Occipital lobe (tissue), 3 donors: ENCODE measurements at places on chromosomes 12 and 14.

GRCh38 chr12:65411171-65411570, 132.7 kb downstream of the MSRB3 start:
- no peak for DNase-seq

GRCh38 chr12:110174373-110174996, 50.3 kb downstream of the IFT81 start:
- no peak for DNase-seq

- DNase-seq, result no peak
Observed at GRCh38 chr12:105945880-105946279, 192.9 kb downstream of the NUAK1 start.

- DNase-seq, result no peak
Observed at GRCh38 chr14:35386673-35387125, 17.9 kb downstream of the NFKBIA start.

DNA sequence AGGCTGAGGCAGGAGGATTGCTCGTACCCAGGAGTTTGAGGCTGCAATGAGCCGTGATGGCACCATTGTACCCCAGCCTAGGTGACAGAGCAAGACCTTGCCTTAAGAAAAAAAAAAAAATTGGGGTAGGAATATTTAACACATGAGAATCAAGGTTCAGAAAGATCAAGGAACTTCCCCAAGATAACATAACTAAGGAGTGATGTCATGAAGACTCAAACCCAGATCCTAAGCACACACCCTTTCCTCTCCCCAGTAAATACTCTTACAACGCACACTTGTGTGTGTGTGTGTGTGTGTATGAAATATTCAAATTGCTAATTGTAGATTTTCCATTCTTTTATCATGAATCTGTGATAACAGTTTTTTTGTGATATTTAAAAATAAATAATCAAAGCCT, 90.6 kb upstream of the NUDT4 start:
- DNase-seq, result no peak

- DNase-seq, result no peak
Observed at GRCh38 chr12:132423820-132424645, 65.9 kb upstream of the FBRSL1 start.

DNA sequence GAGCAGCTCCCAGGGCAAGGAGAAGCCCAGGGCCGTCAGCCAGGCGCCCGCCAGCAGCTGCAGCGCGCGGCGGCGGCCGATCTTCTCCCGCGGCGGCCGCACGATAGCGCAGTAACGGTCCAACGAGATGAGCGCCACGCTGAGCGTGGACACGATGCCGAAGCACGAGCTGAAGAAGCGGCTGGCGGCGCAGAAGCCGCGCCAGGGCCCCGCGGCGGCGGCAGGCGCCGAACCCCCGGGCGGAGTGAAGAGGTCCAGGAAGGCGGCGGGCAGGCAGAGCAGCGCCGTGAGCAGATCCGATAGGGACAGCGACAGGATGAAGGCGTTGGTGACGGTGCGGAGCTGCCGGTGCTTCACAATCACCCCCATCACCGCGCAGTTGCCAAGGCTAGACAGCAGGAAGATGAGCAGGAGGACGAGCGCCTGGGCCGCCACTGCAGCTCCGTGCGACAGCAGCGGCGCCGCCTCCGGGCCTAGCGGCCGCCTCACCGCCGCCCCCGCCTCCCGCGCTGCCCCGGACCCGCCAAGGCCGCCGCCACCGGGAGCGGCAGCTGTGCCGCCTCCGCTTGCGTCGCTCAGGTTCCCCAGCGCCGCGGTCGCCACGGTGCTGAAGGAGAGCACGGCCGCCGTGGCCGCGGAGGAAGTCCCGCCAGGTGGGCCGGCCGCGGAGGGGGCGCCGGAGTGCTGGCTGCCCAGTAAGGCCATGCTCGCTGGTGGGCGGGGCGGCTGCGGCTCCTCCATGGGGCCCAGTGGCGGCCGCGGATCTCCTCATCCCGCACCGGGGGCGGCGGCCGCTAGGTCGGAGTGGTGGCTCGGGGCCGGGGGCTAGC, 479 bp downstream of the GPR135 start:
- peak; percentile 41 for DNase-seq

DNA sequence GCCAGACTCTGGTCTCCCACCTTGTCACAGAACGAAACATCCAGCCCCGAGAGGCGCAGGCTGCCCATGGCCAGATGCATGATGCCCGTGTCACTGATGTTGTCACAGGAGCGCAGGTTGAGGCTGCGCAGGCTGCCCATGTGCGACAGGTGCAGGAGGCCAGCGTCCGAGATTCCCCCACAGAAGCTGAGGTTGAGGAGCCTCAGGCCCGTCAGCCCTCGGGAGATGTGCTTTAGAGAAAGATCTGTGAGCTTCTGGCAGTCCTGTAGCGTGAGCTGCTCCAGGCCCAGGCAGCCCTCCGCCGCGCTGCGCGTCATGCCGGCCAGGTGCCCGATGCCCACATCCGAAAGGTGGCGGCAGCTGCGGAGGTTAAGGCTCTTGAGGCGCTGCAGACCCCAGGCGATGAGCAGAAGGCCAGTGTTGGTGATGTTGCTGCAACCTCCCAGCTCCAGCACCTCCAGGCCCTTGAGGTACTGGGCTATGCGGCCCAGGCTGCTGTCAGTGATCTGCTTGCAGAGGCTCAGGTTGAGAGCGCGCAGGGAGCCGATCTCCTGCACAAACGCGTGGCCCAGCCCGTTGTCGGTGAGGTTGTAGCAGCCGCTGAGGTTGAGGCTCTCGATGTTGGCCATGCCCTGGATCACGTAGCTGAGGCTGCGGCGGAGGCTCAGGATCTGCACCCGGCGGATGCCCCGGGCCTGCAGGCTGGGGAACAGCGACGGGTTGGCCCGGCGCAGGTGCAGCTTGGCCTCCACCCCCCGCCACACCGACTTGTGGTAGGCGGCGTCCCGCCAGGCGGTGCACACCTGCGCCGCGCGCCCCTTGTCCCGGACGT, 991 bp downstream of the FBXL14 start:
- DNase-seq, result peak; percentile 46

GRCh38 chr14:69635981-69636639, 24.7 kb downstream of the SUSD6 start:
- no peak for DNase-seq

GRCh38 chr12:7781274-7781673, 7.9 kb upstream of the NANOG start:
- no peak for DNase-seq

DNA sequence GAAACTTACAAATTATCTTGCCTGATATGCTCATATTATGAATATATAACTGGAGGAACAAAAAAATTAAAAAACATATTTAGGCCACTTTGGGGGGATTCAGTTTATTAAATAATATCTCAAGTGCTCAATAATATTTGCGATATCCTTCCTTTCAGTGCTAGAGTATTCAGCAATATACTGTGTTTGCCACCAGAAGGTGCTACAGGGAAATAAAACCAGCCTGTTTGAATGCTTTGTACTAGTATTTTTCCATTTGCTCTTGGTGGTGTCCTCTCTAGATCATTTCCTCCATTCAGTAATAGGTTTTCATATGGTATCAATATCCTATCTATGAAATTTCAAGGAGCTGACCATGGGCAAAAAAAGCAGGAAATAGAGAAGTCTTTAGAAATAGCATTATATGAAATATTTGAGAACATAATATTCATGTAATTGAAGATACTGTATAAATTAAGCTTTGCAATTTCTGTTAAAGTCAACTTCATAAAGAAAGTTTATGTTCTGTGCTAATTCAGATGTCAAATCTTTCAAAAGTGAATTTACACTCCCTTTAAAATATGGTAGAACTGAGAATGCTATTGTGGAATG, 106.2 kb upstream of the NAV3 start:
- DNase-seq, result no peak

DNA sequence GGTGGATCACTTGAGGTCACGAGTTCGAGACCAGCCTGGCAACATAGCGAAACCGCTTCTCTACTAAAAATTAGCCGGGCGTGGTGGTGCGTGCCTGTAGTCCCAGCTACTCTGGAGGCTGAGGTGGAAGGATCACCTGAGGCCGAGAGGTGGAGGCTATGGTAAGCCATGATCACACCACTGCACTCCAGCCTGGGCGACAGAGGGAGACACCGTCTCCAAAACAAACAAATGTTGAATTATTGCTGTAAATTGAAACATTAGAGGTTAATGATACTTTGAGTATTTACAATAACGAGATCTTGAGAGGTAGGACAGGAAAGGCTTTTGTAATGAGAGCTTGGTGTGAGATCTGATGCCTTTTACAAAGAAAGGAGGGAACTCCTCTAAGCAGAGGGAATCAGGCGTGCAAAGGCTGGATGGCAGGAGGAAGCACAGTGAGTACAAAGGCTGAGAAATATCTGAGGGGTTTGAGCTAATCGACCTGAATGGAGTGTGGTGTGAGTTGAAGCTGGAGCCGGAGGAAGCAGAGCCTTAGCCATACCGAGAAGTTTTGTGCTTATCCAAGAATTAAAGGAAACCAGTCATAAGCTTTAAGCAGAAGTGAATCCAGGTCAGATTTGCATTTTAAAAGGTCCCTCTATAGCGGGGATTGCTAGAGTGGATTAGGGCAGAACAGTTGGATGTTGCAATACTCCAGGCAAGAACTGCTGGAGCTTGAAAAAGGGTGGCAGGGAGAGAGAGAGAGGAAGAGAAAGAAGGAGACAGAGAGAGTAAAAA, 1.1 kb downstream of the RHNO1 start:
- no peak for DNase-seq

DNA sequence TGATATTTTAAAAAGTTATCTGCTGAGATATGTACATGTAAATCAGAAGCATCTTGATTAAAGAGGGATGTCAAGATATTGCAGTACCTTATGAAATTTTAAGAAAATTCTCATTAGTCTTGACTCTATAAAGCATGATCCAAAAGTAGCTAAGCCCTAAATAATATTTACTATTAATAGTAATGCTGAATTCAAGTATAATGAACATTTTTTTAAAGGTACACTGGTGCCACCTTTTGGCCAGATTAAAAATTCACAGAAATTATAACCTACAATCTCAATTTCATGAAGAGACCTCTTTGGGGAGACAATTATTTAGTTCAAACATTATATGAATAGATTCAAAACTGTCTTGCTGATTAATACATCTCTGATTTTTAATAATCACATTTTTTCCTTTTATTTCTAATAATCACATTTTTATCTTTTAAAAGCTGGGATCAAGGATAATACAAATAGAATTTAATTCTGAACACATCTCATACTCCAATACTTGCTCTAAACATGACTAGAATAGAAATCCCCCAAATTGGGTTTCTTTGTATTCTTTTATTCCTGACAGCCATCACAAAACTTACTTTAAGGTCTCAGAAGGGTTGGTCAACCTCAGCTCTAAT, 13.4 kb downstream of the AKAP5 start:
- no peak for DNase-seq

DNA sequence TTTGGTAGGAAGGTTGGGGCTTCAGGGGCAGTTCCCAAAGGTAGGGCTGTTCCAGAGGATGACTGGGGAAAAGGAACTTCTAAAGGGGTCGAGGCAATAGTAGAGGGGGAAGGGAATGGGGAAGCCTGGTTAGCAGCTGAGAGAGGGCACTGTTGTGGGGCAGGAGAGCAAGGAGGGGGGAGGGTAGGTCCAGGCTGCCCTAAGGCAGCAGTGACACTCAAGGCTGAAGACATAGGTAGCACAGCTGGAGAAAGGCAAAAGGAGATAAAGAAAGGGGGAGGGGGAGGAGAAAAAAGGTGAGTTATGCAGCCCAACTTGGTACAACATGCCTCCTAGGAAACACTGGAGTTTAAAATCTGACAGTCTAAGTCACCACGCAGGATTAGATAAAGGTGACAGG, 3.9 kb downstream of the NACA start:
- DNase-seq, result no peak

DNA sequence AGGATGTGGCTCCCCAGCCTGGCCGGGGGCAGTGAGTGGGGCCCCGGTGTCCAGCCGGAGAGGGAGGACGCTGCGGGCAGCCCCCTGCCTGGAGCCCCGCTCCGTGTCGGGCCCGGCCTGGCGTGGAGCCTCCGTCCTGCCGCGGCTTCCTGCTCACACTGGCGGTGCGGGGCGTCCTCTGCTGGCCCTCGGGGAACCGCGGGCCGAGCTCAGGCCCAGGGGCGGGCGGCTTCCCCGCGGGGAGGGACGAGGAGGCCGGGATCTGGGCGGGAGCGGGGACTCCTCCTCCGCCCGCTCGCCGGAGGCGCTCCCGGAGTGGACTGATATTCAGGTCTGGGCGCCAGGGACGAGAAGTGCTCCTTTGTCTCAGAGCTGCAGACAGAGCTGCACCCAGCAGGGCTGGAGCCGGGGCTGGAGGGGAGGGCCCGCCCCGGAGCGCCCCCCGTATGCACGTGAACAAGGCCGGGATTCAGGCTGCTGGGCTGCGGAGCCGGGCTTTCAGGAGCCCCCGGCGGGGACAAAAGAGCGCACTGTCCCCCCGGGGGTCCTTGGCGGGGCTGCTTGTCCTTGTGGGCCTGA, 2.2 kb downstream of the MMP17 start:
- peak; percentile 83 for DNase-seq

DNA sequence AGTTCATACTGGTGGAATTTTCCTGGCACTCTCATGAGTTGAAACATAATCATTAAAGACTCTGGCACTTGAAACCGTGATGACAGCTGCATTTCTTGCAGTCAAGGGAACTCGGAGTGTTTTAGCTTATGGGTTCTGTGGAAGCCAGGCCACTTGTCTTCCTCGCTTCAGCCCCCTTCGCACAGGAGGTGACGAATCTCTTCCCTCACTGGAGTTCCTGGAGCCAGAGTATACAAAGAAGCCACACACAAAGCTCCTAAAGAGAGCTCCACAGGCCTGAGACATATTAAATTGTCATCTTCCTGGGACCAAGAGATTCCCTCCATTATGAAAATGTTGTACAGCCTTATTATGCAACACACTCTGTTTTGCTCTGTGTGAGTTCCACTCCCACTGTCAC, 964.1 kb downstream of the TMEM121 start:
- no peak for DNase-seq

GRCh38 chr12:57112492-57113294, 1.5 kb upstream of the STAT6 start:
- no peak for DNase-seq

GRCh38 chr12:47811581-47812484, 7.9 kb downstream of the HDAC7 start:
- DNase-seq, result no peak

- DNase-seq, result no peak
Observed at GRCh38 chr14:100846309-100846859, 20.5 kb downstream of the MEG3 start.

DNA sequence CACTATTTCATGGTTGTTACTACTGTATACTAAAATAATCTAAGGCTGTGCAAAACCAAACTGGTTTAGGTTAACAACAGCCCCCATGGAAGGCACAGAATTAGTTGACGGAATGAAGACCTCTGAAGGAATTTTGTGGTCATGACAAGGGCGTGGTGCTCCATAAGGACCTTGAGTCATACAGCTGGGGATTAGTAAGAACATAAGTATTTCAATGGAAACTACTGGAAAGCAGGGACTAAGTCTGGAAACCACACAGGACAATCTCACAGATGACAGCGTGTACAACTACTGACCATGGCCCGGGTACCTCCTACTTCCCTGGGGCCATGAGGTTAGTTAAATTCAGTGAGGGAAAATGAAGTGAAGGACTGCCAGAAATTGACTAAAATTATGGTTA, 98.5 kb upstream of the PLEKHA5 start:
- no peak for DNase-seq

GRCh38 chr14:56357428-56357827, 222.2 kb upstream of the TMEM260 start:
- peak; percentile 28 for DNase-seq

GRCh38 chr12:57693317-57693658, 644 bp upstream of the OS9 start:
- DNase-seq, result no peak
